ENCODE measurements at places on chromosomes 7 and 10. TPM values are rescaled to one million over a fixed set of nuclear protein-coding genes. Genes with fewer than 3 reads are reported as not detected.

Gene OPN4
- total RNA-seq = not detected

- no peaks in the 10 kb centered on the region for H3K27me3 ChIP-seq
- H3K4me3 ChIP-seq = no peak overlapping the region
- H3K27ac ChIP-seq = no peak overlapping the region
- DNase-seq = no peak
- H3K4me1 ChIP-seq = peaks cover 11% of the 10 kb centered on the region
These were observed 13.5 kb upstream of the IL6 start for GRCh38 chr7:22713463-22713862.

Gene TET1
- 7.1 TPM for total RNA-seq

- no peak overlapping the region for H3K27ac ChIP-seq
- H3K27me3 ChIP-seq = no peaks in the 10 kb centered on the region
- H3K4me1 ChIP-seq = no peaks in the 10 kb centered on the region
These were observed 104.5 kb downstream of the MACC1 start for GRCh38 chr7:20112696-20113095.

Gene LSM8
- 19.9 TPM for total RNA-seq

DNA sequence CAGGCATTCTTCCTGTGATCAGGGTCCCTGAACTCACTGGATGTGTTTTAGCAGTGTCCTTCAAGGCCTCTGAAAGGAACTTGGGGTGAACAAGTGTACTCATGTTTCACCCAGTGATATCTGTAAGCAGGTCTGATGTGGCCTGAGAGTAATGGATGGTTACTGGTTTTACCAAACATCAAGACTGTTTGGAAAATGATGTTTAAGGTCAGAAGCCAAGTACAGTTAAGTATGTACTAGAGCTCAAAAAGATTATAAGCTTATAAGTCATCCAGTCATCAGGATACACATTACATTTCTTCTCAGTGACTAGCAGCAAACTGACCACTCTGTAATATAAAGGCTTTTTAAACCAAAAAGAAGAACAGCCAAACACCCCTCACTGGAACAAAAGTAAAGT is 79.8 kb upstream of the PTN start:
- no peaks in the 10 kb centered on the region for H3K4me1 ChIP-seq
- no peak overlapping the region for H3K4me3 ChIP-seq
- no peaks in the 10 kb centered on the region for H3K27me3 ChIP-seq
- DNase-seq = peak; percentile 70
- no peaks in the 10 kb centered on the region for H3K36me3 ChIP-seq
- no peak overlapping the region for H3K27ac ChIP-seq

GRCh38 chr10:122373721-122374120 is 787 bp upstream of the PLEKHA1 start:
- H3K27me3 ChIP-seq = peaks cover 4% of the 10 kb centered on the region
- H3K4me3 ChIP-seq = peak overlapping the region; percentile 80
- peak overlapping the region; percentile 3 for H3K27ac ChIP-seq
- H3K4me1 ChIP-seq = peaks cover 19% of the 10 kb centered on the region
- DNase-seq = no peak
- no peaks in the 10 kb centered on the region for H3K36me3 ChIP-seq

GRCh38 chr7:36309716-36310115 is 79.9 kb upstream of the ANLN start:
- peaks cover 3% of the 10 kb centered on the region for H3K27me3 ChIP-seq
- DNase-seq = no peak
- no peaks in the 10 kb centered on the region for H3K36me3 ChIP-seq
- no peak overlapping the region for H3K27ac ChIP-seq
- no peak overlapping the region for H3K4me3 ChIP-seq
- H3K4me1 ChIP-seq = no peaks in the 10 kb centered on the region

DNA sequence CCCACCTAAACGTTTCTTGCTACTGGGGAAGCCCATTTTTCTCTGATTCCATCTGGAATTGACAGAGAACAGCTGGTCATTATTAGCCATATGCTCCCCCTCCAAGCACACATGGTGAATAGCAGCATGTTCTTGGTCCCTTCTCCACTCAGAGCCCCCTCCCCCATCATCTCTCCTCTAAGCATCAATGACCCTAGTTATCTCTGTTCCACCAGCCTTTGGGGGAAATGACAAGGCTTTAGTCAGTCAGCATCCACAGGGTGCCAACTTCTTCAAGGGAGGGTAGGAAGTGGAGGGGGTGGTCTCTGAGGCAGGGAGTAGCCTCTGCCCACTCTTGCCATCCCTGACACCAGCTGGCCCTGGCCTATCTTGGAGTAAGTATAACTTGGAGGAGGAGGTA is 163.1 kb downstream of the UBE2H start:
- H3K27ac ChIP-seq = no peak overlapping the region
- no peaks in the 10 kb centered on the region for H3K36me3 ChIP-seq
- no peak for DNase-seq
- peaks cover 4% of the 10 kb centered on the region for H3K4me1 ChIP-seq
- H3K4me3 ChIP-seq = no peak overlapping the region
- H3K27me3 ChIP-seq = peaks cover 29% of the 10 kb centered on the region
